Immature natural killer cell (primary cell): ENCODE measurements at places on chromosomes 4 and X.

GRCh38 chr4:8112036-8112576, 46.5 kb downstream of the ABLIM2 start:
- H3K4me3 ChIP-seq, result no peak overlapping the region
- H3K27me3 ChIP-seq, result peaks cover 2% of the 10 kb centered on the region
- peaks cover 4% of the 10 kb centered on the region for H3K4me1 ChIP-seq
- H3K36me3 ChIP-seq, result no peaks in the 10 kb centered on the region

- no peaks in the 10 kb centered on the region for H3K36me3 ChIP-seq
- peak overlapping the region; percentile 86 for H3K4me3 ChIP-seq
- H3K27me3 ChIP-seq, result peaks cover 7% of the 10 kb centered on the region
- no peak for DNase-seq
- peaks cover 53% of the 10 kb centered on the region for H3K4me1 ChIP-seq
These were observed 3.0 kb downstream of the GPR174 start for GRCh38 chrX:79147477-79147876.

DNA sequence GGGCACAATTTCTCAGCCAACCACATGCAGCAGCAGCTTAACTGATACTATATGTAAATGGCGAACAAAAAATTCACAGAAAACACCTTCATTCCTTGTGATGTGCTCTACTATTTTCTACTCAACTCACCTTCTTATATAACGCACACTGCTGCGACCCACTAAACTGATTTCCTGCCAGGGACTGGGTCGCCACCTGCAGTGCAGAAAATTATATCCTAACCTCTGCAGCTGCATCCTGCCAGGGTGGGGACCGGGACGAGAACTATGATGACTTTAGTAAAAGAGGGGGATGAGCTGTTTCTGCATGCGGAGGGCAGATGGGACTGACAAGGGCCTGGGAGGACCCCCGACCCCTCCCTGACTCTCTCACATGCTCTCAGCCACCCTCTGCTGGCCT, 27.4 kb downstream of the ABLIM2 start:
- DNase-seq, result no peak
- H3K36me3 ChIP-seq, result no peaks in the 10 kb centered on the region
- no peak overlapping the region for H3K27ac ChIP-seq
- no peaks in the 10 kb centered on the region for H3K27me3 ChIP-seq
- no peak overlapping the region for H3K4me3 ChIP-seq

DNA sequence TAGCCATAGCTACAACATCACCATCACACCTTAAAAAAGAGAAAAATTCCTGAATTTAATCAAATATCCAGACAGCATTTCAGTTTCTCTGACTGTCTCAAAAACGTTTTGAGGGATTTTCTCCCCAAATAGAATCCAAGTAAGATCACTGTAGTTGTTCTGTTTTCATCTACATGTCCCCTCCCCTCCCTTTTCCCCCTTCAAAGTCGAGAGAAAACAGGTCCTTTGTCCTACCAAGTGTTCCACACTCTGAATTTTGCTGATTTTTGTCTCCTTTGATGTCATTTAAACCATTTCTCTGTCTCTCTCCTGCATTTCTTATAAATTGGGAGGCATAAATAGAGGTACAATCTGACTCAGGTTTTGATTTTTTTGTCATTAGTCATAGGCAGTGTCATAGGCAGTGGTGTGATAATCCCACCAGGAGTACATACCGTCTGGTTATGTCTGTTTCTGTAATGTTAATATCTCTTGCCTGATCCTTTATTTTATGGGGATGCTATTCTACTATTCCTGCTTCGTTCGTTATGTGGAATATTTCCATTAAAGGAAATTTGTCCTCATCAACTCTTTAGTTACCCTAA, 348.6 kb downstream of the PTTG2 start:
- H3K4me3 ChIP-seq, result no peak overlapping the region
- H3K27me3 ChIP-seq, result peaks cover 5% of the 10 kb centered on the region
- no peak for DNase-seq
- peaks cover 47% of the 10 kb centered on the region for H3K4me1 ChIP-seq
- H3K27ac ChIP-seq, result no peak overlapping the region

DNA sequence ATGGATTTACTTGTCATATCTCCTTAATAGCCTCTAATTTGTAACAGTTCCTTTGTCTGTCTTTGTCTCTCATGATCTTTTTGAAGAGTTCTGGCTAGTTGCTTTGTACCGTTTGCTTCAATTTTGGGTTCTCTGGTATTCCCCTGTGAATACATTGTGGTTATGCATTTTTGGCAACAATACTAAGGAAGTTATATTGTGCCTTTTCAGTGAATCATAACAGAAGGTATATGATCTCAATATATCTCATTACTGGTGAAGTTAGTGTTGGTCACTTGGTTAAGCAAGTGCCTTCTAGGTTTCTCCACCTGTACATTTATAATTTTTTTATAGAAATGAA, 48.6 kb downstream of the DCLK2 start:
- no peak overlapping the region for H3K4me3 ChIP-seq
- no peak for DNase-seq
- H3K27ac ChIP-seq, result no peak overlapping the region
- no peaks in the 10 kb centered on the region for H3K27me3 ChIP-seq
- no peaks in the 10 kb centered on the region for H3K4me1 ChIP-seq
- no peaks in the 10 kb centered on the region for H3K36me3 ChIP-seq

DNA sequence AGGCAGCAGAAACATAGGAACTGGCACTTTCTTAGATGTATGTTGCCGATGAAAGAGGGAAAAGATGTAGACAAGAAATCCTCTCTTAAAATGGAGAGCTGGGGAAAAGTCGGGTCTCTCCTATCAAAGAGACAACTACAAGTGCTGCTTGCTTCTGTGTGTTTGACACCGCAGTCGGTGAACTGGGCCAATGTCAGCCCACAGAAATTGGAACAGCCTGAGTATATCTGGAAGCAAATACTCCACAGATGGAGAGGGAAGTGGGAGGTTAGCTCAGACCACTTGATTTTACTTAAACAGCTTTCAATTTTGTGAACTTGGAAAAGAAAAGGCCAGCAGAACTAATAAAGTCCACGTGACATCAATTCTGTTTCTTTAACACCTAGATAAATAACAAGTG, 230.9 kb upstream of the FAT1 start:
- no peak for DNase-seq
- no peaks in the 10 kb centered on the region for H3K27me3 ChIP-seq
- no peaks in the 10 kb centered on the region for H3K4me1 ChIP-seq
- peaks cover 3% of the 10 kb centered on the region for H3K36me3 ChIP-seq
- no peak overlapping the region for H3K4me3 ChIP-seq

DNA sequence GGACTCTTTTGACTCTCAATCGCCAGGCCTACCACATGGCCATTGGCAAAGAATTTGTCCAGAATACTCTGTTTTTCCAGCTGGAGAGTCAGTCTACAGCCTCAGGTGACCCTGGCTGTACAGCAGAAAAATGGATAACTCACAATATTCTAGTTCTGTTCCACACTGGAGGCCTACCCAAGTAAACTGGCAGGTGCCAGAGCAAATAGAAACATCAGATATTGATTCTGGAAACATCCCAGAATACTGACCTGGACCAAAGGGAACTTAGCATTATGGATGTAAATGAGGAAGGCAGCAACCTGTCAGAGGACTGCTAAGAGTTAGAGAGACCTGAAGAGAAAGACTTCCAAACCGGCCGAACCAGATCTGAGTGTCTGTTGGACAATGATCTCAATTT, 147.9 kb upstream of the SMAD1 start:
- peaks cover 2% of the 10 kb centered on the region for H3K27me3 ChIP-seq
- DNase-seq, result no peak
- H3K27ac ChIP-seq, result no peak overlapping the region
- H3K36me3 ChIP-seq, result no peaks in the 10 kb centered on the region

- H3K27me3 ChIP-seq, result peaks cover 4% of the 10 kb centered on the region
- H3K4me3 ChIP-seq, result peak overlapping the region; percentile 63
- H3K27ac ChIP-seq, result peak overlapping the region; percentile 74
These were observed 593 bp upstream of the JAKMIP1 start for GRCh38 chr4:6200922-6201362.

GRCh38 chrX:17689971-17690409, 47.3 kb upstream of the SCML1 start:
- peaks cover 3% of the 10 kb centered on the region for H3K27me3 ChIP-seq
- no peaks in the 10 kb centered on the region for H3K36me3 ChIP-seq
- no peaks in the 10 kb centered on the region for H3K4me1 ChIP-seq
- H3K27ac ChIP-seq, result no peak overlapping the region

DNA sequence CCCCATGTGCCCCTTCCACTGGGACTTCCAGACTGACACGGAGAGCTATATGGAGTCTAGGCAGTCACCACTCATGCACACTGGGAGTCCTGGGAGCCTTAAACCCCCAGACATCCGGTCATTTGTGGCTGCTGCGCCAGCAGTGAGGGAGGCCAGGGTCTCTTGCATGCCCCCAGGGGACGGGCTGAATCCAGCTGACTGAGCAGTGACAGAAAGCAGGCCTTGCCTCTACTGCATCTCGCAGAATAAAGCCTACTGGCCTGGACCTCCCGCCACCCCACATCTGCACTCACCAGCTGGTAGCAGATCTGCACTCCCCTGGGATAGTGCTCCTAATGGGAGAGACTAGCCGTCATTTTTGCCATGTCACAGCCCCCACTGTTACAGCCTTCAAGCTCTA, 1234.2 kb downstream of the FAM133A start:
- H3K36me3 ChIP-seq, result no peaks in the 10 kb centered on the region
- H3K4me3 ChIP-seq, result no peak overlapping the region
- no peak for DNase-seq
- H3K4me1 ChIP-seq, result no peaks in the 10 kb centered on the region
- H3K27me3 ChIP-seq, result peaks cover 1% of the 10 kb centered on the region

- no peak for DNase-seq
- no peaks in the 10 kb centered on the region for H3K36me3 ChIP-seq
- H3K4me1 ChIP-seq, result no peaks in the 10 kb centered on the region
- no peak overlapping the region for H3K27ac ChIP-seq
- peaks cover under 1% of the 10 kb centered on the region for H3K27me3 ChIP-seq
- H3K4me3 ChIP-seq, result no peak overlapping the region
These were observed 13.1 kb downstream of the DDIT4L start for GRCh38 chr4:100177126-100177525.

- DNase-seq, result no peak
- H3K27ac ChIP-seq, result no peak overlapping the region
- H3K27me3 ChIP-seq, result no peaks in the 10 kb centered on the region
- no peak overlapping the region for H3K4me3 ChIP-seq
These were observed 12.5 kb upstream of the CXCL13 start for GRCh38 chr4:77593101-77593500.

- H3K27me3 ChIP-seq, result peaks cover 3% of the 10 kb centered on the region
- H3K36me3 ChIP-seq, result no peaks in the 10 kb centered on the region
- H3K4me1 ChIP-seq, result no peaks in the 10 kb centered on the region
- no peak for DNase-seq
- H3K4me3 ChIP-seq, result no peak overlapping the region
These were observed 743.3 kb upstream of the SLIT2 start for GRCh38 chr4:19508442-19508841.

GRCh38 chrX:135531813-135532212, 11.4 kb downstream of the INTS6L start:
- no peaks in the 10 kb centered on the region for H3K36me3 ChIP-seq
- no peak overlapping the region for H3K27ac ChIP-seq
- peaks cover 10% of the 10 kb centered on the region for H3K4me1 ChIP-seq
- no peaks in the 10 kb centered on the region for H3K27me3 ChIP-seq

GRCh38 chr4:12852338-12853307, 631.5 kb downstream of the RAB28 start:
- no peaks in the 10 kb centered on the region for H3K4me1 ChIP-seq
- no peak for DNase-seq
- no peak overlapping the region for H3K27ac ChIP-seq
- no peak overlapping the region for H3K4me3 ChIP-seq
- H3K36me3 ChIP-seq, result no peaks in the 10 kb centered on the region
- H3K27me3 ChIP-seq, result no peaks in the 10 kb centered on the region

DNA sequence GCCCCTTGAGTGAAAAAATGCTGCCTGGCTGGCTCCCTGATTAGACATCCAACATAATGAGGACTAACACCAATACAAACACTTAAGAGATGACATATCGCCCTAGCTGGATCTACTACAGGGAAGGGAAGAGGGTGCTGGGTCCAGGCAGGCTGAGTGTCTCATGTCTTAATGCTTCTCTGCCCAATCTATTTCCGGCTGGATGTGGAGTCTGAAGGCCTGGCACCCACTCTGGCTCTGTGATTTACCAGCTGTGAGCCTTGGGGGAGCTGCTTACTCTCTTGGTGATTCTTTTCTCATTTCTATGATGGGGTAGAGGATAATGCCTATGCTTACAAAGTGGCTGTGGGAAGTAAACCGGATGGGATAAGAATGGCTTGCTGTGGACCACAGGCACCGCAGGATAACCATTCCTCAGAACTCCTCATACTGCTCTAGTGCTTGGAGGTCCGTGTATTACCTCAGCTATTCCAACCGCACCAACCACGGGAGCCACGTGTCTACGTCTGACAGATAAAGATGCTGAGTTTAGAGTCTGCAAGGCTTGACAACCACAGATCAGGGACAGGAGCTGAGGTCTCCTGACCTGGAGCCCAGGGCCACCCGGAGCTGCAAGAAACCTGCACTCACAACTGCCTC, 161.7 kb downstream of the AFAP1 start:
- no peak overlapping the region for H3K27ac ChIP-seq
- no peak for DNase-seq
- H3K4me1 ChIP-seq, result peaks cover 23% of the 10 kb centered on the region
- H3K36me3 ChIP-seq, result peaks cover 4% of the 10 kb centered on the region

- no peak overlapping the region for H3K27ac ChIP-seq
- H3K36me3 ChIP-seq, result peaks cover 6% of the 10 kb centered on the region
- no peaks in the 10 kb centered on the region for H3K4me1 ChIP-seq
- H3K4me3 ChIP-seq, result no peak overlapping the region
These were observed 88.2 kb downstream of the RBM46 start for GRCh38 chr4:154869301-154869700.

DNA sequence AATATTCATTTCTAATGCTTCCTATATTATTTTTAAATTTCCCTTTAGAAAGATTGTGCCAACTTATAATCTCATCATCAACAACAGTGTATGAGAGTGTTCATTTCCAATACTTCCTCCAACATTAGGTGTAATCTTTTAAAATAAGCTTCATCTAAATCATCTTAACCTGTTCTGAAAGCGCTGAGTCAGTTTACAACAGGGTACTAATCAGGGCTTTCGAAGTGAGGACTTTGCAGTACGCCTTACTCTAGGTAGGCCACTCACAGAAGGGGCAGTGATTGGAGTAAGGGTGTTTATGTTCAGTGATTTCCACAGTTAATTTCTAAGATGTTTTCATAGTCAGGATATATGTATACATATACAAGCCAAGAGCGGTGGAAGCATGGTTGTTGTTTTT, 87.9 kb downstream of the FRAS1 start:
- H3K27ac ChIP-seq, result no peak overlapping the region
- DNase-seq, result no peak
- no peaks in the 10 kb centered on the region for H3K4me1 ChIP-seq
- H3K27me3 ChIP-seq, result peaks cover 21% of the 10 kb centered on the region
- no peaks in the 10 kb centered on the region for H3K36me3 ChIP-seq

- H3K4me3 ChIP-seq, result peak overlapping the region; percentile 86
- no peaks in the 10 kb centered on the region for H3K27me3 ChIP-seq
- no peaks in the 10 kb centered on the region for H3K36me3 ChIP-seq
- H3K27ac ChIP-seq, result peak overlapping the region; percentile 87
- H3K4me1 ChIP-seq, result peaks cover 19% of the 10 kb centered on the region
- peak; percentile 22 for DNase-seq
These were observed 661 bp downstream of the SPIN4 start for GRCh38 chrX:63350465-63350877.

GRCh38 chrX:22196149-22196548, 76.6 kb upstream of the CBLL2 start:
- no peaks in the 10 kb centered on the region for H3K36me3 ChIP-seq
- DNase-seq, result no peak
- H3K4me1 ChIP-seq, result no peaks in the 10 kb centered on the region
- peaks cover 2% of the 10 kb centered on the region for H3K27me3 ChIP-seq
- H3K4me3 ChIP-seq, result no peak overlapping the region
- no peak overlapping the region for H3K27ac ChIP-seq

GRCh38 chr4:169268951-169269760, 1.6 kb downstream of the SH3RF1 start:
- no peak for DNase-seq
- H3K27me3 ChIP-seq, result peaks cover 14% of the 10 kb centered on the region
- peaks cover 16% of the 10 kb centered on the region for H3K4me1 ChIP-seq
- no peaks in the 10 kb centered on the region for H3K36me3 ChIP-seq
